Panc1 (cell line): ENCODE measurements at places on chromosomes 3 and 15. TPM values are rescaled to one million over a fixed set of nuclear protein-coding genes. Genes with fewer than 3 reads are reported as not detected.

THPO gene
- not detected for total RNA-seq

IP6K2 gene
- 50.2 TPM for total RNA-seq

IL12A gene
- total RNA-seq, result not detected

LRRFIP2 gene
- 32.3 TPM for total RNA-seq

GALNT15 gene
- total RNA-seq, result 0.10 TPM

CHRFAM7A gene
- total RNA-seq, result 11.5 TPM

OXTR gene
- total RNA-seq, result 2.7 TPM

DNAJA4 gene
- 11.1 TPM for total RNA-seq

CA12 gene
- 0.74 TPM for total RNA-seq

CFAP100 gene
- total RNA-seq, result not detected

ANKRD34C gene
- total RNA-seq, result not detected

CDC25A gene
- total RNA-seq, result 12.8 TPM

DRD3 gene
- total RNA-seq, result not detected

GOLGA8N gene
- total RNA-seq, result 4.1 TPM

LMLN gene
- total RNA-seq, result 21.8 TPM

FHIT gene
- total RNA-seq, result 2.2 TPM

SERP1 gene
- 75.0 TPM for total RNA-seq

NKIRAS1 gene
- total RNA-seq, result 8.9 TPM

BHLHE40 gene
- 78.4 TPM for total RNA-seq

NTRK3 gene
- not detected for total RNA-seq
